ENCODE measurements at places on chromosomes 3 and 15.

- no peak for DNase-seq
Measured at GRCh38 chr3:70179111-70179510, 133.3 kb downstream of the MDFIC2 start.

GRCh38 chr15:62793752-62794144 is 248.8 kb upstream of the TPM1 start:
- DNase-seq: no peak

DNA sequence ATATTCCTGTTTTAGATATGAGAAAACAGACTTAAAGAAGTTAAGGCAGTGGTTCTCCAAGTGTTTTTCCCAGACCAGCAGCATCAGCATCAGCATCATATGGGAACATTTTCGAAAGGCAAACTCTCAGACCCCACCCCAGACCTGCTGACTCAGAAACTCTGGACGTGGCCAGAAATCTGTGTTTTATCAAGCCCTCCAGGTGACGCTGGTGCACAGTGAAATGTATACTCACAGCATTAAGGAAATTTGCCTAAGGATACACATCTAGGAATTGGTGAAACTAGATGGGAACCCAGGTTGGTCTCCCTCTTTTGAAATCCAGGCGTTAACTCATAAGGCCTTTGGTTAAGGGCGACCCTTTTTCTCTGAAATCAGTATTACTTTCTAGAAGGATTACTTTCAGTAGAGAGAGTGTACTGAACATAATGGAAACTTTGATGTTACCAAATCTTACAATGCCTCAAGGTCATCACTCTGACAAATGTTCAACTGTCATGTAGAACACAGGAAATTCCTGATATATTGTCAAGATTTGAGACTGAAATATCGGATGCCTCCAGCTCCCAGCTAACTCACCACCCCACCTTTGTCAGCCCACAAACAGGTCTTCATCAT is 910.2 kb downstream of the ROBO1 start:
- DNase-seq: no peak

GRCh38 chr3:118960876-118961450 is 73.7 kb downstream of the IGSF11 start:
- no peak for DNase-seq

GRCh38 chr3:71258526-71258925 is 325.0 kb downstream of the FOXP1 start:
- no peak for DNase-seq

DNA sequence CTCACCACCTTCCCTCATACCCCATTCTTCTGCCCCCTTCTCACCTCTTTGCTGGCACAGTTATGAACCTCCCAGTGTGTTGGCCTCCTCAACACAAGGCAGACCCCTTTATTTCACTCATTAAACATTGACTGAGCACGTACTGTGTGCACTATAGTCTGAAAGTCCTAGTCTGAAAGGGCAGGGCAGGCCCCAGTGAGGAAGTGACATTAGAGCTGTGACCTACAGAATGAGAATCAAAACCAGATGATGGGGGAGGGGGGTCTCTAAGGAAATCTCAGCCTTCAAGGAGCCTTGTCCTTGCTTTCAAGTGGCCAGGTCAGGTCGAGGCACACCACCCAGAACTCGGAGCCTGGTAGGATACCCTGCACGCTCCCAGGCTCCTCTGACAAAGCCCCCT is 3.5 kb downstream of the SLC28A1 start:
- no peak for DNase-seq

GRCh38 chr15:80562033-80562432 is 133.1 kb upstream of the ABHD17C start:
- DNase-seq: no peak

DNA sequence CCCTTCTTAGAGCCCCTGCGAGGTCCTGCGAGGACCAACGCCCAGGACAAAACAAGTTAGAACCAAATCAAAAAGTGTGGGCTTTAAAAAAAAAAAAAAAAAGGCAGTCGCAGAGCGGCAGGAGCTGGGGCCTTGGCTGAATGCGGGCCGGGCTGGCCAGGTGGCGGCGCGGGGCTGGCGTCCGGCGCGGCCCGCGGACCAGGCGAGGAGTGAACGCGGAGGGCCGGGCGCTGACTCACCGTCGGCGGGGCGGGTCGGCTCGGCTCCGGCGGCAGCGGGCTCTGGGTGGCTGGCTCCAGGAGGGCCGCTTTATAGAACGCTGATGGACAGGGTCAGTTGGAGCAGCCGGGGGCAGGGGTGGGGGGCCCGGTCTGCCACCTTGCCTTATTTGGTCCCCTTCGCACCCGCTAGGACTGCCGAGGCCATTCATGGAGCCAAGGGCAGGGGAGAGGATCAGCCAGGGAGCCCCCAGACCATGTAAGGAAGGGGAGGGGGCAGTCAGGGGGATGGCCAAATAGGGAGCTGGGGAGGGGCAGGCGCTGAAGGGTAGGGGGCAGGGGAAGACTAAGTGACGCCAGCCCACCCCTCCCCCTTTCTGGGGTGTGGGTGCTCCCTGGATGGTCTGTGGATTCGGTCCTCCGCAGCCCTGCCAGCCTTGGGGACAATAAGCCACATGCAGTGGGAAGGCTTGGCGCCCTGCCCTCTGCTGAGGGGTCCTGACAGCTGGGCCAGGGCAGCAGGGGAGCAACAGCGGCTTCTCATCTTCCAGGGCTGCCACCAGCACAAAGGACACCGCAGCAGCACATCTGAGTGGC is at the start of gene ACTC1:
Gene ACTC1, minus strand, starts transcription at position 283 of the 815 bp plus-strand sequence. CDS start 741 bp downstream, outside the sequence.
- no peak for DNase-seq

GRCh38 chr15:91132079-91132478 is 32.0 kb downstream of the SV2B start:
- DNase-seq: no peak

DNA sequence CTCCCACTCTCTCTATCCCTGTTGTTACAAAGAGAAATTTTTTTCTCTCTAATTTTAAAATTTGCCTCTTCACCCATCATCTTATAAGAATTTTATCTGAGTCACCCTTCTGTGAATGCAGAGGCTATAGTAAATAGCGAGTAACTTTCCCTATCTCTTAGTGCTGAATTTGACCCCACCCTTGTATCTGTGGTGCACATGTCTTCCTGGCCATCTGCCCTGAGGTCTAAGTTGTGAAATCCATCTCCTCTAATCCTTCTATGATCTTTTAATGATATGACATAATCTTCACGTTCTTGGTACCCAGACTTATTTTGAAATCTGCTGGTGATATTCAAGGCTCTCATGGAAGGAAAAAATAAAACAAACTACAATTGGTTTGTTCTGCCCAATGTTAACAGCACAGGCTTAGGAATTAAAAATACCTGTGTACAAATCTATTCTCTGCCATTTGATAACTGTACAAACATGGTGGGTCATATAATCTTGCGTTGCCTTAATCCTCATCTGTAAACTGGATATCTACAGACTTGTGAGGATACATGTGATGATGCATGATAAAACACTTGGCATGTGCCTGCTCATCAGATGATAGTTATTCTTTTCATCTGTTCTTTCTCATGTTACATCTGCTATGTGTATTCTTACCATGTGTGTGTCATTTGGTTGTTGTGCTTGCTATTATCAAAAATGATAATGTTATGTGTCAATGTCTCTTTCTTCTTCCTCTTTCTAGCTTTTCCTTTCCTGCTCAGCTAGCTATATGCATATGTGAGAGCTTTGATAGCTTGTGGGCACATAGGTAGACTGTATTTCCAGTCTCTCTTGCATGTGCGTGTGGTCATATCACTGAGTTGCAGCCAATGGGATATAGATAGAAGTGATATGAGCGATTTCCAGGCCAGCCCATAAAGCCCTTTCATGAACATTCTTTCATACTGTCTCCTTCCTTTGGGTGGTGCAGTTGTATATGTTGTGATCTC is 13.7 kb upstream of the CCR3 start:
- peak; percentile 99 for DNase-seq

DNA sequence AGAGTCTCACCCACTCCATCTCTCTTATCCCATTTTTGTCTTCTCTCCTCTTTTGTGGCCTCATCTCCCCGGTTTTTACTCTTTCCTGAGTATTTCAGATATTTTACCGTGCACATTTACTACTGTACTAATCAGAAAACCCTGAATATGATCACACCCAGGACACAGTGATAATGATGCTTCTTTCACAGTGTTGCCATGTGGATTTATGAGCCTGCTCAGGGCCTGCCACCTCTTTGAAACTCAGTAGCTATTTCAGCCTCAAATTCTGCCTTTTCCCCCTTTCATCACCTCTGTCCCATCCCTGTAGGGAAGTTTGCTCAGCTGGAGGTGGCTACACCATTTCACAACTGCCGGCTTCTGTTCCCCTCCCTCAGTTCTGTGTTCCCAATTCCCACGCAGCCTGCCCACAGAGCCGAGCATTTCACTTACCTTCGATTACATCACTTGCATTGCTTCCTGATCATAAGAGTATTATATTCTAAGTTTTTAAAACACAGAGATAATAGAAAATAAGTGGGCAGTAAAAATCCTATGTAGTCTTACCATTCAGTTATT is 33.2 kb downstream of the ARNT2 start:
- no peak for DNase-seq

DNA sequence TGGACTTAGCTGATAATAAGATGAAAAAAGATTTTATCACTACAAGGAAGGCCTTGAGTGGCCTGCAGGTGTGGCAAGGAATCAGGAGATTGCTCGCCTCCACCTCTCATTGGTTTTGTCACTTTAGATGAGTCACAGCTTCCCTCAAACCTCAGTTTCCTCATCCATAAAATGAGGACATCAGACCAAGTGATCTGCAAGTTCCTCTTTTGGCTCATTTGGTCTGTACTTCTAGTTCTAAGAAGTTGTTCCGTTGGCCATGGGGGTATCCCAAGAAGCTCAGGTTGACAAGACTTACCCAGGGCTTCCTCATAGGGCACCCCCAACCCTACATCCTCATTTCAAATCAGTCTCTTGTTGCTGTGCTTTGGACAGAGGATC is 254.1 kb downstream of the UACA start:
- DNase-seq: peak; percentile 77

DNA sequence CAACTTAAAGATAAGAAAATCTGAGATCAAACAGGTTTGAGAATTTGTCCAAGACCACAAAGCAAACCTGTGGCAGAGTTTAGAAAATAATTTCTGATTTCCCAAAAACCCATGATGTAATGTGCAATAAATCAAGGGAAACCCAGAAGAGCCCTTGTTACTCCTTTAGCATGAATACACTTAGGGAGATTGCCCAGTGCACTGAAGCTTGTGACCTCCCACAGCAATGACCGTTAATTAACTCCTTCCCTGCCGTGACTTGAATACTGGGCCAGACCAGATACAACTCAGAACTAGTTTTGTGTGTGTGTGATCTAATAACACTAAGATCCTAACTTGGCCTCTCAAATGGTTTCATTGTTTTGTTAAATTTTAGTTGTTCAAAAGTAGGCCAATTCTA is 2.5 kb downstream of the PRKAR2A start:
- no peak for DNase-seq

DNA sequence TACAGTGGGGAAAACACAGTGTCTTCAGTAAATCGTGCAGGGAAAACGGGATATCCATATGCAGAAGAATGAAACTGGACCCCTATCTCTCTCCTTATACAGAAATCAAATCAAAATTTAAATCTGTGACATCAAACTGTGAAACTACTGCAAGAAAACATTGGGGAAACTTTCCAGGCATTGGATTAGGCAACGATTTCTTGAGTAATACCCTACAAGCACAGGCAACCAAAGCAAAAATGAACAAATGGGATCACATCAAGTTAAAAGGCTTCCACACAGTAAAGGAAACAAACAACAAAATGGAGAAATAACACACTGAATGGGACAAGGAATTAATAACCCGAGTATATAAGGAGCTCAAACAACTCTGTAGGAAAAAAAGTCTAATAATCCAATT is 165.3 kb downstream of the PLCL2 start:
- no peak for DNase-seq

DNA sequence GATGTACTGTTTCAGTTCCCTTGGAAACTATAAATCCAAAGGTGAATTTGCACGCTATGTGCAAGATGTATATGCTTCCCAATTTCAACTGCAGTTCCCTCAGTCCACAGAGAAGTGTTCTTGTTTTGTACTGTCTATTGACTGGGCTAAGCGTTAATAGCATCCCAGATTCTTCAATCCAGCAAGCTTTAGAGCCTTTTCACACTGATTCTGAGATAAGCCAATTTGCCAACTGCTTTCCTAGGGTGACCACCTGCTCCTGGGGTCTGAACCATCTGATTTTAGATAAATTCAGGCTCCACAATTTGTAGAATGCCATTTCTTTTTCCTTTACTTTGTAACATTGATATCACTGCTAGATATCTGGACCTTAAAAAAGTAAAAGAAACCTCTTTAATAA is 340.1 kb downstream of the PTPRG start:
- DNase-seq: no peak

DNA sequence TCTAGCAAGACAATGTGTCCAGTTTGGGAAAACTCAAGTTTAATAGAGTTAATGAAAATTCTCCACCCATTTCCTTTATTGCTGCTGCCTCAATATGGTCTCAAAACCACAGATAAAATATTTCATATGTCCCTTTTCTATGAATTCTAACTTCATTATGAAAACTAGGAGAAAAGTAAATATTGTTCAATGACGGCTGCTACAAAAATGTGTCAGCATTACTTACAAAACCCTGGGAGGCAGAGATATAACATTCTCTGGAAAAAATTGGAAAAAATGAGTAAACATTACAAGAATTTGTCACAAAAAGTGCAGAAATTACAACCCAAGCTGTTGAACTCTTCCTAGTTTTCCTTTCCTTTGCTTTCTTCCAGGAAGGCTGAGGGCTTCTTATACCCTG is 22.2 kb upstream of the FBN1 start:
- no peak for DNase-seq

GRCh38 chr3:46966811-46967210 is 9.7 kb downstream of the CCDC12 start:
- peak; percentile 16 for DNase-seq

DNA sequence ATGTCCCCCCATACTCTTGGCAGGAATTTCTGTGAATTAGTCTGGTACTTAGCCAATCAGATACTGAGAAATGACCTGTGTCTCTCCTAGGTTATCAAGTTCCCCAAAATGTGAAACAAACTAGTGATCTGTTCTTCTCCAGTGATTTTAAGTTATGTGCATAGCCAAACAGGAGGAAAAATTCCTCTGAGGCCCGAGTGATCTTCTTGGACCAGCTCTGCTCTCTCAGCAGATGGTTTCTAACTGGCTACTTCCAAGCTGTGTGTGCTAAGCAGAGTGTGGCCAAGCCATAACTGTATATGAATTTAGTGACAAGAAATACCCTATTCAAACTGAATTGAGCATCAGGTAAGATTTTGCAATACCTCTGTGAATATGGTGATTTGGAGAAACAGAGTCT is 89.5 kb downstream of the GREM1 start:
- no peak for DNase-seq

DNA sequence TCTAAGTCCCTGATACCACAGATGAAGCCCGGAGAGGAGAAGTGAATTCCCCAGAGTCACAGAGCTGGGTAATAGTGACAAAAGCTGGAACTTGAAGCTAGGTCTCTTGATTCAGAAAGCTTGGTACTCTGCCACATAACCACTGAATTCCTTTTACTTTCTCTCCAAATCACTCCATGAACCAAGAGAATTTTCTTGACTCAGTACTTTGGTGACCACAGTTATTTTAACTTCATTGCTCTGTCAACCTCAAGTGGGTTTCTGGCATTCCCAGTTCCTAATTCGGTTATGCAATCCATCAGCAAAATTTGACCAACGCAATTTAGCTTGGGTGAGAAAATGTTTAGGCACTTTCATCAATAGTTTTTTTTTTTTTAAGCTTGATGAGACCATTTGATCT is 61.0 kb upstream of the PPARG start:
- DNase-seq: no peak
